ENCODE measurements at places on chromosomes 3 and 15.

- DNase-seq: no peak
Observed at GRCh38 chr3:133917144-133917543, 21.5 kb upstream of the RAB6B start.

DNA sequence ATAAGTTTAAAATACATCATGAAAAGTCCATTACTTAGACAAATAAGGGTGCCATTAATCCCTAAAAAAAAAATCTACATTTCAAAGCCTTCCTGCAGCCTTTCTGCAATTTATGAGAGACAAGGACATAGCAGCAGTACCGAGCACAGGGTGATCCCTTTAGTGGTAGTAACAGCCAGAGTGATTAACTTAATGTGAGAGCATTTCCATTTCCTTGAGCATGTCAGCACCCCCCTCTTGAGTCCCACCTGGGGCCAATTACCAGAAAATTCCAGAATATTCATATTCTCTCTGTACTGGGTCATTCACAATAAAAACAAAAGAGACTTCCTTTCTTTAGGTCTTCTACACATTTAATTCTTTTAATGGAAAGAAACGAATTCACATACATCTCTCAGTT is 546.9 kb upstream of the CCDC54 start:
- no peak for DNase-seq

DNA sequence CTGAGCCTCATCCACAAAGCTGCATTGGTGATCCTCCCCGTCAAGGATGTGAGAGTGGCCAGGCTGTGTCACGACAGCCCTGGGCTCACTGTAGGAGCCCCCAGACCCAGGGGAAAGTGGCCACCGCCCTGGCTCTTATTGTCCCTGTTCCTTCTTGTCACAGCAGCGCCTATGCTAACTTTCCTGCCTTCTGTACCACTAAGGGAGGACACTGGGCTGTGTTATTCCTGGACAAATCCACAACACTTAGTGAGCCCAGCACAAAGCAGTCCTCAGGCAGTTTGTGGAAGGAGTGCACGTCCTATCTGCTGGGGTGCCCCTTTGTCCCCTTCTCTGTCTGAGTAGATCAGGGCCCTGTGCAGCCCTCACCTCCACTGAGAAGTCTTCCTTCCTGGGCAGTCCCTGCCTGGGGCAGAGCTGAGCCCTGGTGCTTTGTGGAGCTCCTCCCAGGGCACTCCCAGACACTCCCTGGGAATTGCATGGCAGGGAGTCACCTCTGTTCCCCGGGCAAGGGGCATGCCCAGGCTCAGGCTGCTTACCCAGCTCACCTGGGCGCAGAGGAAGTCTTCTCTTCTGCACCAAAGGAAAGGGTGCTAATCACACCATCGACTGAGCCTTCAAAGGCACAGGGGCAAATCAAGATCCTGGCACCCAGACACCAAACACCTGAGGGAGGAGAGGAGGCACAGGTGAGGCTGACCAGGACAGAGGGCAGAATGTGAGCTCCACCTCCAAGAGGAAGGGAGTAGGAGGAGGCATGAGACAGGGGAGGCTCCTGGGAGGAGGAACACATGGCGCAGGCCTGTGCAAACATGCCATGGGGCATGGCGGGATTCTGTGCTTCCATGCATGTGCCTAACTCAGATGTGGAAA is 138.7 kb downstream of the KLF13 start:
- no peak for DNase-seq

GRCh38 chr3:16382845-16383244 is 117.8 kb downstream of the OXNAD1 start:
- no peak for DNase-seq

GRCh38 chr3:140387244-140387643 is 290.6 kb upstream of the TRIM42 start:
- no peak for DNase-seq

DNA sequence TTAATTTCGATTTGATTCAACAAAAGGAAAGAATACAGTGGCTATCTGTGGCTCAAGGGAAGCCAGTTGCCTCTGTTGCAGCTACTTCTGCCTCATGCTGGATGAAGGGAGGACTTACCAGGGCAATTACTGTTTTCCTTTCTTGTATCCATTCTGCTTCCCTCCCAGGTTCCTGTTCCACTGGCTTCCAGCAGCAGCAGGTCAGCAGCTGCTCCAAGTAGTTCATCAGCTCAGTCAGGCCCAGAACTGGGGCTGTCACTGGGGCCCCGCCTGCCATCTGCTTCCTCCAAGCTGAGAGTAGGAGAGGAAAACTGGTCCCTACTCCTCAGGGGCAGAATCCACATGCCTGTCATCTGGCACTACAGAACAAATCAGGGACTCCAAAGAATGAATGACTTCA is 48.6 kb upstream of the ULK4 start:
- no peak for DNase-seq

- no peak for DNase-seq
Observed at GRCh38 chr15:51828621-51829375, 655 bp upstream of the TMOD3 start.

GRCh38 chr3:169494982-169495381 is 168.5 kb downstream of the MECOM start:
- DNase-seq: no peak

GRCh38 chr3:7658294-7658693 is 797.4 kb downstream of the GRM7 start:
- DNase-seq: no peak

GRCh38 chr3:195246581-195246995 is 24.4 kb downstream of the XXYLT1 start:
- no peak for DNase-seq

GRCh38 chr15:70071799-70072198 is 25.9 kb downstream of the TLE3 start:
- DNase-seq: no peak

- DNase-seq: no peak
Observed at GRCh38 chr15:65762399-65762798, 29.7 kb downstream of the DENND4A start.

GRCh38 chr15:62430552-62430951 is 265.5 kb upstream of the C2CD4B start:
- no peak for DNase-seq

- DNase-seq: no peak
Observed at GRCh38 chr3:61562042-61562720, 810 bp downstream of the PTPRG start.

DNA sequence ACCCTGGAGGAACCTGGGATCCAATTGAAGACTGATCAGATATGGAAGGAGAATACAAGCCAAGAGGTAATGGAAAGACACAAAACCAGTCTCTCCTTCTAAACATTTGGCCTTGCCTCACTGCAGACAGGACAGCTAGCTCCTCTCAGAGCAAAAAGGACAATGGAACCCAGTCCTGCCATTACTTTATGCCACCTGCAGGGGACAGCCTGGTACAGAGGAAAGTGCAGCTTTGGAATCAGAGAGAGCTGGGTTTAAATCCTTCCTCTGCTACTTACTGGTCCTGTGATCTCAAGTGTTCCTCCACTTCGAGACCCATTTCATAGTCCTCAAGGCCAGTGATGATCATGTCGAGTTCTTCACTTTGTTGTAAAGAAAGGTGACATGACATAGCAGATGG is 159.4 kb upstream of the SMAD3 start:
- DNase-seq: no peak

- DNase-seq: no peak
Observed at GRCh38 chr15:48667701-48668100, 22.2 kb upstream of the FBN1 start.

DNA sequence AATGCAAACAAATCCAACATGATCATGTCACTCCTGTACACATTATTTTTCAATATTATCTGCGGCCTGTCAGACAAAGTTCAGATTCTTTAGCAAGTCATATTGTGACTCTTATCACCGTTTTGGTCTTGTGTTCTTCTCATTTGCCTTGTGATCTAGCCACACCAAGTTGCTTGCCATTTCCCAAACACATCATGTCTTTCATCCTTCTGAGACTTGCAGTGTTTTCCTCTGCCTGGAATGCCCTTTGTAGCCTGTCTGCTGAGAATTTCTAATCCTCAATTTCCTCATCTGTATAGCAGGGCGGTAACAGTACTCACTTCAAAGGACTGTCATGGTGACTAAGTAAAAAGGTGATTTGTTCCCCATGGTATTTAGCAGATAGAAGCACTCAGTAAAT is 135.0 kb downstream of the GREM1 start:
- DNase-seq: no peak

DNA sequence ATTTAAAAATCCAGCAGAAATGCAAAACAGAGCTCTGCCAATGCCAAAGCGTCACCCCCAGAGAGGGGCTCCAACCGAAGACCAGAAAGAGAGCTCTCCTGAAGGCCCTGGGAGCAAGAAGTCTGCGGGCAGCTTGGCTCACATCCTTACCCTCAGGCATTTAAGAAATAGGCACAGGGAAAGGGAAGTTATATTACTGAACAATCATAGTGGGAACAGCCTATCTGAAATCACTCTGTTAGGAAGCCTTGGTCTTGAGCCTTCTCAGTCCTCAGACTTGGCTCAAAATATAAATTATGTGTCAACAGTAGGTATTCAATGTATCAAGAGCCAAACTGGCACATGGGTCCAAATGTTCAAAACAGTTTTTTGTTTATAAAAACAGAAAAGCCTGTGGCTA is 10.3 kb upstream of the PPARG start:
- DNase-seq: no peak

- DNase-seq: no peak
Observed at GRCh38 chr3:125443923-125444322, 68.8 kb upstream of the ZNF148 start.

DNA sequence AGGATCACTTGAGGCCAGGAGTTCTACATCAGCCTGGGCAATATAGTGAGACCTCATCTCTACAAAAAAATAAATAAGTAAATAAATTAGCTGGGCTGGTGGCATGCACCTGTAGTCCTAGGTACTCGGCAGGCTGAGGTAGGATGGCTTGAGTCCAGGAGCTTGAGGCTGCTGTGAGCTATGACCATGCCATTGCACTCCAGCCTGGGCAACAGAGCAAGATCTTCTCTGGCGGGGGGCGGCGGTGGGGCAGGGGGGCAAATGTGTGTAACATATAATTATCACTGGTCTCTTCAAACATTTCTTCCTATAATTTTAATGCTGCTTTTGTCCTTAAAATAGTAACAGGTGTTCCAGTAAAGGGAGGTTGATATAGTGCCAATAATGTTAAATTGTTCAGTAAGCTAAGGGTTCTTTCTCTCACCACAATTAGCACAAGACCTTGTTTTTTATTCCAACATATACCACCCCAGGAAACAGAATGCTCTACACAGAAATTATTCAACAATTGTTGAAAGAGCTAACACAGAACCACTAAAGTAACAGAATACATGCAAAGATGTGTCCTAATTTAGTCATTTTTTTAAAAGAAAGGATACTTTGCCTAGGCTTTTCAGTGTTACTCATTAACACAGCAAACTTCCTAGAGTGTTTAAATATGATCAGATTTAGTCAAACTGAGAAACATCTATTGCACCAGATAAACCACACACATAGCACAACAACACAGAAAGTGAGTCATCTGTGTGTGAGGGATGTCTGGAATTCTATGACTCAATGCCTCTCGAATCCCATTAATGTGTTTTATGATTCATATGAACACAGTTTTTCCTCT is 29.1 kb downstream of the ANKRD28 start:
- DNase-seq: no peak

DNA sequence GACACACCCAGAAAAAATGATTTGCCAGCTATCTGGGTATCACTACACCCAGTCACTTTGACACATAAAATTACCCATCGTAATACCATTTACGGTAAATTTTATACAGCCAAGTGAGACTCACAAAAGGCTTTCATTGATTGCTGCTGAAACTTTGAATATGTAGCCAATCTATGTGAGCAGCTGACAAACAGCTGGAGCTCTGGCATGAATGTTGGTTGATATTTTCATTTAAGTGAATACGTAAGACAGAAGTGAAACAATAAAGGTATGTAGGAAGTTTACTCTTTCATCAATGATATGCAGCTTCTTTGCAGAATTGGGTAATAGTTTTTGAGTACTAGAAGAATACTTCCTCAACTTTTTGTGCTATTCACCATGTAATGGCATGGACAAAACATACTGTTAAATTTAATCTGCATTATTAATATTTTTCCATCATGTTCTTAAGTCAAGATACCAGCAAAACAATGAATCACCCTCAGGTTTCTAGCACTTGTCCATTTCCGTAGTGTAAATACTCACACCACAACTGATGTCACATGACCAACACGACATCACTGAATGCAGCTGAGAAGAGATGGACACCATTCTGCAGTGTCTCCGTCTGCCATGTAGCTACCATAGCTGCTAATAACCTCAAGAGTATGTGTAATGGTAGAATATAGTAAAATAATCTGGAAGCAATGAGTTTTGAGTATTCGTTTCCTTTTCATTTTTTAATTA is 205.9 kb upstream of the HES1 start:
- no peak for DNase-seq

GRCh38 chr3:37219266-37219665 is 44.9 kb upstream of the LRRFIP2 start:
- no peak for DNase-seq

- DNase-seq: no peak
Observed at GRCh38 chr3:139830817-139831216, 104.2 kb upstream of the CLSTN2 start.

- no peak for DNase-seq
Observed at GRCh38 chr15:91915576-91915975, 62.1 kb downstream of the SLCO3A1 start.

DNA sequence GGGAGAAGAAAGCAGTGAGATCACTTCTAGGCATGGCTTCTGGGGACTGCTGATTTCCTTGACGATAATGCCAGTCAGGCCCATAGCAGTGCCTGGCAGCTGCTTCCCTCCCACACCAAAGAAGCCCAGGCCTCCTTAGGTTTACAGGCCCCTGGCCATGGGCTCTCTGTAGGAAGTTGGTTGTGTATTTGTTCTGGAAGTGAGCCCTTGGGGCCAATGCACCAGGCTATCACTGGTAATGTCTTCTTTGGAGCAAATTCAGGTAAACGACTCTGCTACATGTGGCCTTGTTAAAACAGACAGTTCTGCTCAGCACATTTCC is 89.3 kb downstream of the CCNL1 start:
- no peak for DNase-seq

- no peak for DNase-seq
Observed at GRCh38 chr3:9130345-9131305, 118.8 kb downstream of the SRGAP3 start.

GRCh38 chr3:176937541-176937940 is 259.7 kb downstream of the TBL1XR1 start:
- DNase-seq: no peak

DNA sequence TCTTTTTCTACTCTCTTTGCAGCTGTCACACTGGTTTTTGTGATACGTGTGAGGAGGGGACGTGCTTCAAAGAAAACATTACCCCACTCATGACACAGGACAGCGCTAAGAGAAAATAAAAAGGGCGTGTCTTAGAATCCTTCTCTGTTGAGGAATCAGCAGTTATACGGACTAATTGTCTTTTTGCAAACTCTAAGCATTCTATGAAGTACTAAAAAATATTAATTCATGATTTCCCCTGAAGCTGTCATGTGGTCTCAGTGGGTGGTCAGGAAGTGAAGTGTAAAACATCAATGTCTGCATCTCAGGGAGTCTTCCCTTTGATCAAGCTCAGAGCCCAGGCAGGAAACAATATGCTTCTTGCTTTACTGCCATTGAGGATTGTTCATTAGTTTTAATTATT is 117.5 kb upstream of the CRBN start:
- DNase-seq: no peak

DNA sequence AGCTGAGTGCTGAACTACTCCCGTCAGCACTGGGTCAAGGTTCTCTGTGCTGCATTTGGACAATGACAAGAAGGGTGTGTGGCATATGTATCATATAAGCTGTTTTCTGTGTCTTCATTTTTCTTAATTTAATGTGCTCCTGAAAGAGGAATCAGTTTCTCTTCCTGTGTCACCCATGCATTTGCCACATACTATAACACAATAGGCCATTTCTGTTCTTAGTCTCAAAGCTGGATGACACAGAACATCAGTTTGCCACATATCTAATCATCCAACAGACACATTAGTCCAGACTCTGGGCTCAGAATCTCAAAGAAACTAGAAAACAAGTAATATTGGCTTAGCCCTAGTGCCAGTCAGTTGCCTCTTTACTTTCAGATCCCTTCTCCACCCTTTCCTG is 34.1 kb downstream of the CEP19 start:
- DNase-seq: no peak

Measured in stimulated activated CD8-positive, alpha-beta memory T cell treated with anti-CD3 and anti-CD28 coated beads, Interleukin-7, amount 100 ng/mL, for 4 hours (primary cell).